Hematopoietic multipotent progenitor cell (in vitro differentiated cells): ENCODE measurements at places on chromosomes 7 and 10. TPM values are rescaled to one million over a fixed set of nuclear protein-coding genes. Genes with fewer than 3 reads are reported as not detected.

DNA sequence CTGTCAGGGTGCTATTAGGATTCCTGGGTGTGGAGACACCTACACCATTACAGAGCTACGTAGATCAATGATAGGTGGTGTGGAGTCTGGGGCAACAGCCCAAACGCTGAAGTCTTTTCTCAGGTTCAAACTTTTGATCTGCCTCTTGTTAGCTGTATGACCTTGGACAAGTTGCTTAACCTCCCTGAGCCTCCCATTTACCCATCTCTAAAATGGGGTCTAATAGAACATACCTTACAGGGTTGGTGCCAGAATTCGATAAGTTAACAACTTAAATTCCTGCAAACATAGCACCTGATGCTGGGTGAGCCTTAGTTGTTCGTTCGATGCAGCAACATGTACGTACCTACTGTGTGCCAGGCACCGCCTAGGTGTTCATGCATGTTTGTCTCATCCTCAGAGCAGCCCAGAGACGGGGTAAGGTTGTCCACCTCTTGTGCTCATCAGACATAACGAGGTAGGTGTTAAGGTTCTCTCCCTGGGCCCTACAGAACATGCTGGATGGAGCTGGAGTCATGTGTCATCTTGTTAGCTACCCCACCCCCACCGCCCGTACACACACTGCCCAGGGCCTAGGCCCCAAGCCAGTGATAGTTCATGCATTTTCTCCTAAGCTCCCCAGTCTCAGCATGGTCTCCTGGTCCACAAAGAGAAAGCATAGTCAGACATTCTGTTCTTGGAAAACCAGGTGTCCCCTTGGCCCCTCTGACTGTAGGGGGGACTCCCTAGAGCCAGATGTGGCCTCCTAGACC, 41.0 kb upstream of the SLC29A3 start:
- DNase-seq, result no peak

DNA sequence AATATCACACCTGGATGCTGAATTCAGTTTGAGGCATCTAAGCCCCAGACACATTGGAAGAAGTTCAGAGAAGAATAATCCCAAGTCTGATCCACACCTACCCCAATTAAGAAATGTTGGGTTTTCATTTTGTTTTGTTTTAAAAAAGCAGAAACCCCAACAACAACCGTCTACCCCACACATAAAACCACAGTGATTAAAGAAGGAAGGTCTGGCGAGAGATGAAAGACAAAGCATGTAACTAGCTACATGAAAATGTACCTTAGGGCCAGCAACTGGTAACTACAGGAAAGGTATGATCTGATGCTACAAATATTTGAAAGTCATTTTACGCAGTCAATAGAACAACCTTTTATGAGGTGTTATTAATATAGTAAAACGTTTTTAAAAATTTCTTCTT, 1112.3 kb downstream of the GATA3 start:
- no peak for DNase-seq

The STAMBPL1 gene
- total RNA-seq, result 39.3 TPM

The HMX3 gene
- not detected for total RNA-seq

- no peak for DNase-seq
These were observed 110.7 kb downstream of the CYTH3 start for GRCh38 chr7:6161463-6162330.

- no peak for DNase-seq
These were observed 39.6 kb downstream of the NUP205 start for GRCh38 chr7:135597181-135597925.

- no peak for DNase-seq
These were observed 5.3 kb upstream of the CALD1 start for GRCh38 chr7:134774119-134774518.

The FFAR4 gene
- total RNA-seq, result not detected

- no peak for DNase-seq
These were observed 219.3 kb upstream of the PRSS58 start for GRCh38 chr7:142477079-142477651.

The CUX1 gene
- 99.1 TPM for total RNA-seq

- DNase-seq, result no peak
These were observed 2.2 kb upstream of the SUN3 start for GRCh38 chr7:48031111-48031510.

DNA sequence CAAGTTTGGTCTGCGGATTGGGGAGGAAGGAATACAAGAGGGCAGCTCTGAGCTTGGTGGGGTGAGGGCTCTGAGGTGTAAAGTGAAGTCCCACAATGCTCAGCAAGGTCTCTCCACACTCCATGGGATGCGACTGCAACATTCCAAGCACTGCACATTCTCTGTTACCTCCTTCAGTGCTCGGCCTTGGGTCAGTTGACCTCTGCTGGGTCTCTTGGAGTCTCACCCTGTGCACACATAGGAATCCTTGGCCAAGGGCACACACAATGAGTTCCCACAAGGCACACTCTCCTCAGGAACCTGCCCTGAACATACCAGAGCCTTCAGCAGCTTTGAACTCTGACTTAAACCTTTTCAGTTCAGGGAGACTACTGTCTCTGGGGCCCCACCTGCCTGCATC, 2.4 kb upstream of the WDFY4 start:
- no peak for DNase-seq

DNA sequence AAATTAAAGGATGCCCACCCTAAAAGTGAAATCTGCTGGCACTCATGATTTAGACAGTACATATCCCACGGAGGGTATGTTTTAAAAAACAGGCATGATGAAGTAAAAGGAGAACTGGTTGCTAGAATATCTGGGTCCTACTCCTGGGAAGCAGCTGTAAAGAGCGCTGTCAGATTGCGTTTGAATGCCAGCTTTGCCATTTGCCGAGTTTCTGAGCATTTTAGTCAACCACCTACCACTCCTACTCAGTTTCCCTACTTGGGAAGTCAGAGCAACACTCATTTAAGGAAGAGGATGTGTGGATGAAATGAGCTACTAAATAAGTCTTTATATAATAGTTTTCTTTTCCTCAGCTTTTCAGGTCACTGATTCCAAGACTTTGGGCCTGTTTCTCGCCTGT, 1.1 kb upstream of the UMAD1 start:
- DNase-seq, result peak; percentile 2

GRCh38 chr7:157854066-157854891, 517.5 kb downstream of the DNAJB6 start:
- DNase-seq, result peak; percentile 46

- no peak for DNase-seq
These were observed 52.7 kb downstream of the EEPD1 start for GRCh38 chr7:36205803-36206202.

- no peak for DNase-seq
These were observed 28.3 kb downstream of the ZNF365 start for GRCh38 chr10:62402508-62402907.

DNA sequence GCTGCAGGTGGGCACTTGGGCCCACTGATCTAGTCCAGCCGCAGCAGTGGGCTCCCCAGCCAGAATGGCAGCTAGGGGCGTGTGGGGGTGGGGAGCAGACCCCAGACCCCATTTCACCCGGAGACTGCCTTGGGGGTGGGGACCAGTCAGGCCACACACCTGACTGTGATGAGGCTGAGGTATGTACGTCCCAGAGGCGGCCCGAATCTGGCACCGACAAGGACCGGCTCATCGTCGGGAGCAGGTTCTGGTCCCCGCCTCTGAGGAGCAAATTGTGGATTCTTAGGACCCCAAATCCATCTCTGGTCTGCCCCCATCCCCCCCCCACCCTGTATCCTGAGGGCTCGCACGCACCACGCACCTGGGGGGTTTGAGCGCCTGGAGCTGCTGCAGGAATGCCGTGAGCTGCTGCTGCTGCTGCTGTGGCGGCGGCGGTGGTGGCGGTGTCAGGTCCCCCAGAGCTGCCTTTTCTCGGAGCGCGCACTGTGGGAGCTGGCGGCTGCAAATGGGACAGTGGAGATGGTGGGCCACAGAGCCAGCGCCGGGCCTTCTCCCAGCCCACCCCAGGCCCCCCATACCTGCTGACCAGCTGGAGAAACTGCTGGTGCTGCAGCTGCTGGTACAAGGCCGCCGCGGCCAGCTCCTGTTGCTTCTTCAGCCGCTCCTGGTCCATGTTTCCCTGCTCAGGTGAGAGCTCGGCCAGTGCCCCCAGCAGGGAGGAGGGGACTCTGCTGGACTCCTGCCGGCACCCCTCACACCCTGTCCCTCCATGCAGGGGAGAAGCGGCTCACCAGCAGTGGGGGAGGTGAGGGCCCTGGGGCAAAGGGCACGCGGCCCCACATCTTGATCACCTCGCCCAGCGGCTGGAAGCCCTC, 10.2 kb downstream of the GIGYF1 start:
- no peak for DNase-seq

The UTF1 gene
- total RNA-seq, result under 0.01 TPM

DNA sequence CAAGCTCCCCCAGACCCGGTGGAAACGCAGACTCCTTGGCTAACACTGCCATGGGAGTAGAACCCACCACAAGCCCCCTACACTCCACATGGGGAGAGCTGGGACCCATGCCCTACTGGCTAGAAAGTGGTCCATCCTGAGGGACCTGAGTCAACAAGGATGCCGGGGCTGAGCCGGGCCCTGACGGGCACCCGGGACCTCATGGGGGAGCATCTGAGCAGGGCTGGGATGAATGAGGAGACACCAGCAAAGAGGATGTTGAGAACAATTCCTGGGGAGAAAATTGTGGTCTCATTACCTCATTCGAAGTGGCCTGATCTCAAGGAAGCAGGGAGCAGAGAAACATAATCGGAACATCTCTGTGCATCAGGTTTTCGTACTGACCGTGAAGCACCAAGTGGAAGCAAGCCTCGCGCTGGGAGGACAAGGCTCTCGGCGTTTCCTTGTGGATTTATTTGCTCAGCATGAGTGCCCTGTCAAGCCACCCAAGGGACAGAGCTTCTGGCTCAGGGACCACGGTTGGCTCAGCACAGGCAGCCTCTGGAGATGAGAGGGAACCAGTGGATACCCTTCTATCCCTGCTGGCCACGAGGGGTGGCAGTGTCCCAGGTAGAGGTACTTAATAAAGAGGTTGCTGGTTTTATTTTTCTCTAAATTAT, 132.2 kb upstream of the FAM20C start:
- DNase-seq, result no peak

GRCh38 chr7:69761290-69761922, 163.1 kb downstream of the AUTS2 start:
- DNase-seq, result no peak

DNA sequence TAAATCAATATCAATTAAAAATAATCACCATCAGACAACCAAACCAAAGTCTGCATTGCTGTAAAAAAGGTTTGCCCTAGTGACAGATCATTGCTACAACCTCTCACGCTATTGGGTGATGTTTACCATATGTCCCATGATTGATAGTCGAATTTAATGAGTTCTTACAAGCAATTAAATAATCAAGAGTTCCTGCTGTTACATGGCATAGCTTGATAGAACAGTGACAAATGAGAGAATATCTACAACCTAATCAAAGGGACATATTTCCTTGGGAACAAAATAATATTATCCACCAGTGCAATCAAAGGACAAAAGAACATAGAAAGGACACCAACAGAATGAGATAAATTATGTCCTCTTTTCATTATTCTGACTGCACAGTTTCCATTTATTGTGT, 387.4 kb downstream of the ETV1 start:
- no peak for DNase-seq

- no peak for DNase-seq
These were observed 49.6 kb upstream of the TOMM7 start for GRCh38 chr7:22872096-22872807.

DNA sequence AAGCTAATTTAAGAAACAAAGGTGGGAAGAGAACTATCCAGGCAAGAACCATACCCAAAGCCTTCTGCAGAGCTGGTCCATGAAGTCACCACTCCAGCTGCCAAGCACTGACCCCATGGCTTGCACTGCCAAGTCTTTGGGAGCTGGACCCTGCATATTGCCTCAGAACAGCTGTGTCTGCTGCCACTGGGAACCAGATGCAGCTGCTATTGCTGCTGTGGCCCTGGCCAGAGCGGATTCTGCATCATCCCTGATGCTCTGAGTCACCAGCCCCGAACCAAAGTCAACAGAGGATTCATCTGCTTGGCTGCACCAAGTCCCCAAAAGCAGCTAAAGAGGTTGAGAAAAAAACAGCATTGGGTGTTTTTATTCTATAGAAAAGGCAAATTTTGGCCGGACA, 39.2 kb upstream of the GSAP start:
- no peak for DNase-seq

GRCh38 chr7:130894146-130894908, 160.3 kb upstream of the KLF14 start:
- peak; percentile 57 for DNase-seq

The GSTO2 gene
- 5.7 TPM for total RNA-seq

GRCh38 chr7:71364551-71364950, 232.6 kb downstream of the GALNT17 start:
- no peak for DNase-seq

DNA sequence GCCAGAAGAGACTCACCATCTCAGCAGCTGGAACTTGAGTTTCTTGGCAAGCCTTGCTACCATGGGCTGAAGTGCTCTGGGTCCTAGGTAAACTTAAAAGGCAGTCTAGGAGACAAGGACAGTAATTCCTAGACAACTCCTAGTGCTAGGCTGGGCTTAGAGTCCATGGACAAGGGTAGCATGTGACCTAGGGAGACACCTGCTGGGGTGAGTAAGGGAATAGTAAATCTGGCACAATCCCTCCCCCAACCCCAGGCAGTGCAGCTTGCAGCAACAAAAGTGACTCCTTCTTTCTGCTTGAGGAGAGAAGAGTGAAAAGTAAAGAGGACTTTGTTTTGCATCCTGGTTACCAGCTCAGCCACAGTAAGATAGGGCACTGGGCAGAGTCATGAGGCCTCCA, 316.5 kb upstream of the IMMP2L start:
- DNase-seq, result no peak

GRCh38 chr10:30637881-30638467, 8.4 kb upstream of the LYZL2 start:
- no peak for DNase-seq

- DNase-seq, result no peak
These were observed 34.9 kb downstream of the ASAH2 start for GRCh38 chr10:50216418-50216817.

The CAMK1D gene
- 25.6 TPM for total RNA-seq

- no peak for DNase-seq
These were observed 29.6 kb upstream of the SFRP5 start for GRCh38 chr10:97801422-97801821.
